Naive thymus-derived CD4-positive, alpha-beta T cell (primary cell): ENCODE measurements at places on chromosomes 1 and 21. TPM values are rescaled to one million over a fixed set of nuclear protein-coding genes. Genes with fewer than 3 reads are reported as not detected.

DNA sequence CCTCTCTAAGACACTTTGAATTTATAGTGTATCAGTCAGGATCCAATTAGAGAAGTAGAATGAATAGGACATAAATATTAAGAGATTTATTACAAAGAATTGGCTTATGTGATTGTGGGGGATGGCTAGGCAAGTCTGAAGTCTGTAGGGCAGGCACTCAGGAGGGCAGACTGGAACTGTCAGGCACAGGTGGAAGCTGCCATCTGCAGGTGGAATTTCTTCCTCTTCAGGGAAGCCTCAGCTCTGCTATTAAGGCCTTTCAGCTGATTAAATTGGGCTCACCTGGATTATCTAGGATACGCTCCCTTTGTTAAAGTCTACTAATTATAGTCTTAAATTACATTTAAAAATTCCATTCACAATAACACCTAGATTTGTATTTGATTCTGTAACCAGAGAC, 92.0 kb upstream of the HAO2 start:
- H3K36me3 ChIP-seq: no peaks in the 10 kb centered on the region
- H3K4me1 ChIP-seq: no peaks in the 10 kb centered on the region
- H3K4me3 ChIP-seq: no peak overlapping the region

The CD1C gene
- polyA plus RNA-seq: not detected

- H3K36me3 ChIP-seq: peaks cover 36% of the 10 kb centered on the region
- no peak for DNase-seq
- H3K27ac ChIP-seq: peak overlapping the region; percentile 79
- H3K4me3 ChIP-seq: peak overlapping the region; percentile 92
- peaks cover 10% of the 10 kb centered on the region for H3K4me1 ChIP-seq
Observed at GRCh38 chr1:43705982-43706597, 1.2 kb upstream of the ST3GAL3 start.

DNA sequence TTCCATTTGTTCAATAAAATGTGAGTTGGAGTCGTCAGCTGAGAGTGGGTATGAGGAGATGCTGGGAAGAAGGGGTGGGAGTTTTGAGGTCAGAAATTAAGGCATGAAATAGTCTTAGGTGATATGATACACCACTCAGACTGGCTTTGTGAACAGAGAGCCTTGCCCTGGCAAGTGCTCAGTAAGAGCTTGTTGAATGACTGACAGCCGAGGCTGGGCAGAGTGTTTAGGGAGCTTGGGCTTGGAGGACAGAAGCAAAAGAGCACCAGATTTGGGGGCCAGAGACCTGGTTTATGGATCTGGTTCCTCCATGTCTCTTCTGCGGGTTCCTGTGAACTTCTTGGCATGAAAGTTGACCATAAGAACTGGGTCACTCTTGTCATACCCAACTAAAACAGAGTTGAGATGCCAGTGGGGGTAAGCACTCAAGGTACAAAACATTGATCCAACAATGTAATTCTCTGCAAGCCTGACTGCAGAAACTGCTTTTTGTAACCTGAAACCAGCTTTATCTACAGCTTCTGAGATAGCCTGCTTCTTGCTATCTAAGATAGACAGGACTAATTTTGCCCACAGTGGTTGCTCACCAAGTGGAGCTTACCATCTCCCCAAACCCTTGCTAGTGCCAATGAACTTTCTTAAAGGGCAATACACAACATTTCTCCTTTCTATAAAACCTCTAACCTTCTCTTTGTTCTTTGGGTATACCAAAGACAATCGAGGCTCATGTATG, 126.4 kb downstream of the TENT5C start:
- no peak overlapping the region for H3K27ac ChIP-seq
- no peak for DNase-seq
- no peaks in the 10 kb centered on the region for H3K36me3 ChIP-seq
- H3K27me3 ChIP-seq: no peaks in the 10 kb centered on the region

GRCh38 chr1:242241936-242242335, 243.0 kb upstream of the MAP1LC3C start:
- no peak overlapping the region for H3K27ac ChIP-seq
- DNase-seq: no peak
- H3K27me3 ChIP-seq: no peaks in the 10 kb centered on the region
- H3K36me3 ChIP-seq: no peaks in the 10 kb centered on the region
